ENCODE measurements at places on chromosomes 6 and 20. TPM values are rescaled to one million over a fixed set of nuclear protein-coding genes. Genes with fewer than 3 reads are reported as not detected.

RGS17 gene
- total RNA-seq: 3.8 TPM

BACH2 gene
- total RNA-seq: 2.6 TPM

PRND gene
- not detected for total RNA-seq

MAS1 gene
- 0.02 TPM for total RNA-seq

CST7 gene
- total RNA-seq: not detected

SERAC1 gene
- total RNA-seq: 7.6 TPM

CRYBG1 gene
- total RNA-seq: 5.7 TPM

SLC26A8 gene
- total RNA-seq: 0.09 TPM

ARFGEF3 gene
- total RNA-seq: 12.5 TPM

OR2J3 gene
- not detected for total RNA-seq

TREML1 gene
- not detected for total RNA-seq

EMILIN3 gene
- total RNA-seq: 6.7 TPM

IL17F gene
- total RNA-seq: not detected

CST5 gene
- not detected for total RNA-seq

ECT2L gene
- not detected for total RNA-seq

CDH4 gene
- 3.2 TPM for total RNA-seq
